ENCODE measurements at places on chromosomes 12 and 14. TPM values are rescaled to one million over a fixed set of nuclear protein-coding genes. Genes with fewer than 3 reads are reported as not detected.

The GLTP gene
- total RNA-seq: 39.9 TPM

The DHH gene
- total RNA-seq: 0.13 TPM

The SIRT4 gene
- total RNA-seq: 4.0 TPM

The NAV3 gene
- total RNA-seq: 1.1 TPM

The SLC25A21 gene
- total RNA-seq: 1.0 TPM

The SP1 gene
- 50.2 TPM for total RNA-seq

The TMEM121 gene
- 4.4 TPM for total RNA-seq

The ANKRD9 gene
- 19.9 TPM for total RNA-seq

The HAL gene
- not detected for total RNA-seq

The PPP1CC gene
- total RNA-seq: 218 TPM

The METTL25 gene
- 9.2 TPM for total RNA-seq

The METTL1 gene
- total RNA-seq: 341 TPM

The TSHR gene
- total RNA-seq: 0.30 TPM

The MYBPC1 gene
- not detected for total RNA-seq

The KRT80 gene
- total RNA-seq: 45.7 TPM

The SLC10A1 gene
- total RNA-seq: not detected

The RIMBP2 gene
- total RNA-seq: not detected

The KCNC2 gene
- not detected for total RNA-seq

The PLA2G1B gene
- not detected for total RNA-seq

The PPP1R36 gene
- 0.24 TPM for total RNA-seq

The L2HGDH gene
- total RNA-seq: 14.6 TPM

The MSRB3 gene
- 19.1 TPM for total RNA-seq

The PDE3A gene
- 4.0 TPM for total RNA-seq

The CCDC197 gene
- not detected for total RNA-seq

The CCDC196 gene
- not detected for total RNA-seq

The NOPCHAP1 gene
- total RNA-seq: 10.2 TPM

The RNASE8 gene
- not detected for total RNA-seq

Measured in SJCRH30 (cell line).